ENCODE measurements at places on chromosomes 5 and 9.

- no peak for DNase-seq
These were observed 106.1 kb upstream of the ICE1 start for GRCh38 chr5:5316334-5316733.

GRCh38 chr9:38067859-38068681 lies 957 bp downstream of the SHB start:
- no peak for DNase-seq

DNA sequence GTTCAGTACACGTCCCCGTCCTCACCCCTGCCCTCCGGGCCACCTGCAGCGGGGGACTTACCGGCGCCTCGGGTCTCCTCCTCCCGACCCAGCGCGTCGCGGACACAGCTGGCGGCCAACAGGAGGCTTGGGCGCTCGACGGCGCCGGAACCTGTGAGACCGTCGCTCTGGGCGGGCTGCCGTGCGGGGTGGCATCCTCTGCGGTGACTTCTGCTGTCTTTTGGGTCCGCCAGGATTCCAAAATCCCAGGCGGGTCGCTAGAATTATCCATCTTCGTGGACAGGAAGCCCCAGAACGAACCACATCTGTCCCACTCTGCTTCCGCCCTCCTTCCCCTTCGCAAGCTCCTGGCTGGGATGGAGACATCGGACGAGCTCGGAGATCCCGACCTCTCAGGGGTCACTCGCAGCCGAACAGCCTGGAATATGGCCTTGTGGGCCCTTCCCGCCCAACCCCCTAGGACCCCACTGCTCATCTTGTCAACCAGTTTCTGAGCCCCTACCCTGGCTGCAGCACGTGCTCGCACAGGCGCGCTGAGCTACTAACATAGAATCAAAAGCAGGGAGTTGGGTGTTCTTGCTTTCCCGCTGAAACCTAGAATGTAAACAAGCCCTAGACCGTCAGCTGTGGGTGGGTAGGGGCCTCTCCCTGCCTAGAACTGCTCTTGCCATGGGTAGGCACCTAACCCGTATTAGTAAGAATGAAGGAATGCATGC lies 947 bp upstream of the MARCHF3 start:
- no peak for DNase-seq

GRCh38 chr5:151734064-151734408 lies 24.4 kb downstream of the ATOX1 start:
- no peak for DNase-seq

DNA sequence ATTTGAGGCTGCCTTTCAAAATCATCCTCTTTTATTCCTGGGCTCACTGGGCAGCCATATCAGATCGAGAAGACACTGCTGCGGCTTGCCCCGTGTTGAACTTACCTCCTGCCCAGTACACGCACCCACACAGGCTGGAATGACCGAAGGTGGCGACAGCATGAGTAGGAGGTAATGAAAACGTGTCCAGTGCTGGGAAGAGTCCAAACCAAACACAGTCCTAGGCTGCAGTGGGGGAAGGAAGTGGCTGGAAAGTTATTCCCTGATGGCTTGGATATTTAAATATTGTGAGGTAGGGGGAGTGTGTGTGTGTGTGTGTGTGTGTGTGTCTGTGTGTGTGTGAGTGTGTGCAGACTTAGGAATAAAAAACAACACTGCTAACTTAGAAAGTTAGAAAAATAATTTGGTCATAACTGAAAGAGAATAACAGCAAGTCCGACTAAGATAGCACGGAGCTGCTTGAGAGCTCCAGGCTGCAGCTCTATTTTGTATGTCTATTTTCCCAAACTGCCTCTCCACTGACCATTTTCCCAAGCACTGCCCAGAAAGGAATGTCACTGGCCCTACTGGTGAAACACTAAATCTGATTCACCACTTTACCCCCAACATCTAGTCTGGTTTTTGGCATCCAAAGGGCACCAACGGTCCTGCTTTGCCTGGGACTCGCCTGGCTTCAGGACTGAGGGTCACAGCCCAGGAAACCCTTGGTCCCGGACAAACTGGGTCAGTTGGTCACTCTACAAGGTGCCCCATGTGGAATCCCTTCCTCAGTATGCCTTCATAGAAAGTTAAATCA lies 41.2 kb downstream of the ANKH start:
- no peak for DNase-seq

GRCh38 chr5:124460642-124461041 lies 285.8 kb downstream of the ZNF608 start:
- no peak for DNase-seq

DNA sequence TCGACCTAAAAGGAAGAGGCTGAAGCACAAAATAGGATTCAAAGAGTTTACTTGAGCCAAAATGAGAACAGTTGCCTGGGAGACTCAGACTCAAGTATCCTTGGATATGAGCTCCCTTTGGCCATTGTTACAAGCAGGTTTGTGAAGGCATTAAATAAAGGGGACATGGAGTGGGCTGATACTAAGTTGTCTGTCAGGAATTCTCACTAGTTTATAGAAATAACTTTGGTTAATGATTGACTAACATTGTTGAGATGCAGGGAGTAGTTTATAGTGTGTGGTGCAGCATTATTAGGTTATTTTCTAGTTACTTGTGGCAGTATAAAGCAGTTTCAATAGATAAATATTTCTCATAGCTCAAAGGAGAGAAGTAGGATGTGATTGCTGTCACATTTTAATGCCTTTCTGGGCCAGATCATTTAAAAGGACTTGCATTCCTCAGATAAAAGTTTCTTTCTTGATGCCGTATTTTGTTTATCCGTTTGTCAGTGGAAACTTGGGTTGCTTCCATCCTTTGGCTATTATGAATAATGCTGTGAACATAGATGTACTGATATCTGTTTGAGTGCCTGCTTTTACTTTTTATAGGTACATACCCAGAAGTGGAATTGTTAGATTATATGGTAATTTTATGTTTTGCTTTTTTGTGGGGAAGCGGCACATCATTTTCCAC lies 9.1 kb downstream of the AP3S1 start:
- DNase-seq, result no peak

DNA sequence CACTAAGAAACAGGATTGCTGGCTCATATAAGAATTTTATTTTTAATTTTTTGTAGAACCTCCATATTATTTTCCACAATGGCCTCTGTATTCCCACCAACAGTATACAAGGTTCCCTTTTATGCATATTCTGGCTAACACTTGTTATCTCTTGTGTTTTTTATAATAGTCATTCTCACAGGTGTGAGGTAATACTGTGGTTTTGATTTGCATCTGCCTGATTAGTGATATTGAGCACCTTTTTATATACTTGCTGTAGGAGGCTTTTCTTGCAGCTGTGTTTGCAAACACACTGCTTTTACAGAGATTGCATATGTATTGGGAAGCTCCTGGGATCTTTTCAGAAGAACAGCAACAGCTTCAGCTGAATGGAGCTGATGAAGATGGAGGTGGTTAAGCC lies 164.8 kb downstream of the DEPDC1B start:
- DNase-seq, result no peak

GRCh38 chr9:78954286-78954685 lies 617.5 kb upstream of the TLE4 start:
- DNase-seq, result no peak

DNA sequence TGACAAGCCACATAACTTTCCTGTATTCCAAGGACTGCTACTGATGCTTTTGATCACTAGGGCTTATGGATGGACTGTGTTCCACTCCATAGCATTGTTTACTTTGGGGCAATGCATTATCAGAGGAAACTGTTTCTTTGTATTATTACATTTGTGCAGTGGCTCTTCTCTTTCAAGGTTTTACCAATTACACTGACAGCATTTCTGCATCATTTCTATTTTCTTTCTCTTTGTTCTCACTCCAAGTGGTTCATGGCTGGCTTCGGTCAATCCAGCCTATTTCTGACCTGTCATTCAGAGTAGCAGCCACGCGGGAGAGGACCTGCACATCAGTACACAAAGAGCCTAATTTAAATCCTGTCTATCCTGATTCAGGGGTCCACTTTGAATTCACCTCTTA lies 711.0 kb downstream of the TLE4 start:
- no peak for DNase-seq

Data from stimulated activated CD4-positive, alpha-beta T cell treated with anti-CD3 and anti-CD28 coated beads, Interleukin-1b, Interleukin-23, amount 100 ng/mL, for 4 hours (primary cell).